ENCODE measurements at places on chromosomes 2 and 18.

GRCh38 chr2:199982126-199982843 is 26.9 kb downstream of the MAIP1 start:
- DNase-seq, result no peak

GRCh38 chr2:74952575-74952974 is 5.9 kb upstream of the POLE4 start:
- no peak for DNase-seq

- peak; percentile 82 for DNase-seq
Observed at GRCh38 chr2:165793779-165794535, at the start of gene GALNT3. TSS of gene GALNT3 (minus strand) at chr2:165794247. CDS start at chr2:165770700, 23,547 bp downstream.

DNA sequence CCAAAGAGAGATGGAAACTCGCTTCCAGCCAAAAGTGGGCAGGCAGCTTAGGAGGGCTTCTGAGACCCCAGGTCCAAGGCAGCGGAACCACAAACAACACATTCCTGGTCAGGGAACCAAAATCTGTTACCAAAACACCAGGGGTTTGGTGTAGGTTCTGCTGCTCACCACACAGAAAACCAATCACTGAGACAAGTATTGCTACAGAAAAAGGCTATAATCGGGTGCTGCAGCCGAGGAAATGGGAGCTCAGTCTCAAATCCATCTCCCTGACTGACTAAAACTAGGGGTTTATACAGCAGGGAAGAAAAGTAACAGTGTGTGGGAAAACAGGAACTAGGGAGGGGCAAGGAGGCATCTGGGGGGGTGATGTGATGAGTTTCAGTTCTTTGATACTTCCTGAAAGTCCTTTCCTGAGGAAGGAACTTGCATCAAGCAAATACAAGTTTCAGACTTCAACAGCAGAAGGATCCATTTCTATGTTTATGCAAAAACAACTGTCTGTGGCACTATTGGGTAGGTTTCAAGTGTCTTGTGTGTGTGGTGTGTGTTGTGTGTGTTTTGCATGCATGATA is 108.0 kb downstream of the FAM168B start:
- no peak for DNase-seq

DNA sequence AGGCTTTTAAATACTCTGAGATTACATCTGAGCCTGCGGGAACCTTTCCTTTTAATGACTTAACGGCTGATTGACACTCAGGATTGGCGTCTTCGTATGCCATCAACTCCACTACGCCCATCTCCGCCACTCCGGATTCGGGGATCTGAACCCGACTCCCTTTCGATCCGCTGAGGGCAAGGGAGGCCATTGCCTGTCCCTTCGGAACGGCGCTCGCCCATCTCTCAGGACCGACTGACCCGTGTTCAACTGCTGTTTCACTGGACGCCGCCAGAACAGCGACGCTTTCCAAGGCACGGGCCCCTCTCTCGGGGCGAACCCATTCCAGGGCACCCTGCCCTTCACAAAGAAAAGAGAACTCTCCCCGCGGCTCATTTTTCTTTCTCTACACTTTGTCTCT is 90.4 kb downstream of the PID1 start:
- no peak for DNase-seq

DNA sequence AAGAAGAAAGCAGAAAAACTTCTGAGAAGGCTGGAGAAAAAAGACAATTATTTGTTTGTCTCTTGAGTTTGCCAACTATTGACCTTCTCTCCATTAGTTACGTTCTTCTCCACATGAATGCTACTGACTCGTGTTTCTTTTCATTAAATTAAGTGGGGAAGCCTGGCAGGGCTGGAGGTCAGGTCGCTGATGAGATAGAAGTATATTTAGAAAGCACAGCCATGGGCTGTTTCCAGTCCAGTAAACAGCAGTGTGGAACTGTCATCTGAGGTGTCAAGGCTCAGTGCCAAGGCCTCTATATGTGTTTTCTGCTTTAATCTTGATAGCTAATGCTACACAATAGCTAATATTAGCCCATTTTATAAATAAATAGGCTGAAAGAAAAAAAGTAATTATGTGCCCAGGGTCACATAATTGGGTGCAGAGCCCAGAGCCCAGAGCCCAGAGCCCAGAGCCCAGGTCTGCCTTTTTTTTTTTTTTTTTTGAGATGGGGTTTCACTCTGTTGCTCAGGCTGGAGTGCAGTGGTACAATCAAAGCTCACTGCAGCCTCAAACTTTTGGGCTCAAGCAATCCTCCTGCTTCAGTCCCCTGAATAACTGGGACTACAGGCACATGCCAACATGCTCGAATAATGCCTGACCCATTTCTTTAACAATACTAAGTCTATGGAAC is 6.3 kb downstream of the MSGN1 start:
- DNase-seq, result no peak

DNA sequence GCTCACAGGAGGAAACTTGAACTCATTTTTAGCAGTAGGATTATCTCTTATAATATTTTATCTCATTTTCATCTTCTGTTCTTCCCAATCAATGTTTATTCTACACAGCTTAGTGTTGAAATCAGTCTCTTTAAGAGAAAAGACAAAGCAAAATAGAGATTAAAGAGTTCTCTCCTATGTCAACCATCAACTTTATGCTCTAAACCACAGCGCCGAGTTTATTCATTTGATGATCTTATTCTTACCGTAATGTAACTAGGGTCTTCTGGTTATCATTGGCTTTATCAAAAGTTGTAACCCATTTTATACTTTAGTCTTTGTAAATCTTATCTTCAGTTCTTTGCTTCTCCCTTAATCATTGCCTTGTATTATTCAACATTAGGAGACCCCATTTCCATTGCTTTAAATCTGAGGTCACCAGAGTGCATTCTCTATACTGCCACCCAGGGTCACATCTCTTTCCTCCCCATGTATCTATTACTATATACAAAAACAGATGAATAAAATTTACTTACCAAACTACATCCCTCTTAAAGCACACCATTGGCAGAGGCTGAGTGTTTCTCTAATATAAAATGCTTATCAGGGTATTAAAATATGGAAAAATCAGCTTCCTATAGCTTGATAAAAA is 22.8 kb upstream of the ERMN start:
- no peak for DNase-seq

DNA sequence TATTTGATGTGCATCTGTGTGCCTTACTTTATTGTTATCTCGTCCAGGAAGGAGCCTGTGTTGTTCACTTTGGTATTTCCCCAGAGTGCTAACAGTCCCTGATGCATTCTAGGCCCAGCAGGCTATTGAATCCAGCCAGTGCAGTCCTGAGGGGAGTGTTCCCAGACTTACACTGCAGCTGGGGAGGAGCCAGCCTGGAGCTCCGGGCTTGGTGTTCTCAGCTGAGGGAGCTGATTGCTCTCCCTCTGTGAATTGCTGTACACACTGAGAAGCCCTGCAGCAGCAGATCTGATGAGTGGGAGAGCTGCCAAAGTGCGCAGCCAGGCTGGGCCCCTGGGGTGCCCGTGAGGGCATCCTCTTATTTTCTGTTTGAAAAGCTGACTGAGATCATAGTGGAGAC is 159.2 kb downstream of the GALNT3 start:
- no peak for DNase-seq

DNA sequence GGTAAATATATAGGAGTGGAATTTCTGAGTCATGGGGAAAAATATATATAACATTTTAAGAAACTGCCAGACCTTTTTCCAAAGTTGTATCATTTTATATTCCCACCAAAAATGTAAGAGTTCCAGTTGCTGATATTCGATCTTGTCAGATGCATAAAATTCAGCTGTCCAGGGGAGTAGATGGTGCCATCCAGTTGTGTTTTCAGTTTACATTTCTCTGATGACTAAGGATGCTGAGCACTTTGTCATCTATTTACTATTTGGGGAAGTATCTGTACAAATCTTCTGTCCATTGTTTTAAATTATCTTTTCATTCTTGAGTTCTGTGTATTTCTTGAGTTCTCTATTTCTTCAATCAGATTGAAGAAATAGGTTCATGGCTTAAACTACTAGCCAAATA is 126.1 kb downstream of the RTN4 start:
- no peak for DNase-seq

DNA sequence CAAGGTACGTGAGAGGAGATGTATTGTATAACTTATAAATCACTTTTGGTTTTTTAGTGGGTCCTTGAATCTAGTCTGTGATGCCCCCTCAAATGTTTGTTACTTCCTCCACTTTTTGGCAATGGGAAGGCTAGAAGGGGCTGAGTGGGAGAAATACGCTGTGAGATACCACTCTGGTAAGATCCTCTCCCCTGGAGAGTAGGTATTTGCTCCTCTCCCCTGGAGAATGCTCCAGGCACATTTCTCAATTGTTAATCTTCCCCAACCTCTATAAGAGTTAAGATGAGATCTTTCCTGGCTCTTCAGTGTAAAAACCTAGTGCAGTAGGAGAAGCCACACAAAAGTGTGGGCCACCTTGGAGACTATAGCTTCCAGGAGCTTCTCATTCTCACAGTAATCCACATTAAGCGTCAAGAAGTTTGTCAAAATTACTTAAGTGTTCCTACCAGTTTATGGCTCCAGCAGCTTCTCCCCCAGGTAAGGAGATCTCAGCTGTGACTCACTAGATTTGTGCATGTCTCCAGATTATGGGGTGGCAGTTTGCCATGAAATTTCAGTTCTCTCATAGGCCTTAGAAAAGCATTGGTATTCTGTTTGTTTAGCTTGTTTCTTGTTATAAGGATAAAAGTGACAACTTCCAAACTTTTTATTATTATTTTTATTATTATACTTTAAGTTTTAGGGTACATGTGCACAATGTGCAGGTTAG is 182.6 kb downstream of the FSIP2 start:
- no peak for DNase-seq

DNA sequence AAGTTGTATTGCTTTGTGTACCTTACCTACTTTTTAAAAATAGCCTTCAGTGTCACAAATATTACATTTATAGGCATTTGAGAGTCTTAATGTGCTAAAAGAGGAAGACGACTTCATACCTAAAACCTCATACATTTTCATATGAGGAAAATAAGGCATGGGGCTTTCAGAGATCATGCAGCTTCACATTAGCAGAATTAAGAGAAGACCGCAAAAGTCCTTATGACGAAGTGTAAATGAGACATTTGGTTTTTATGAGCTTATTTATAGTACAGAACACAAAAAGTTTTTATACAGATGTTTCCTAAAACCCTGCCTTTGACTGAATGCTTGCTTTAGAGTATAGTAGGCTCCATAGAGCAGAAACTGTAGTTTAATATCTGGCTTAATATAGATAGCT is 10.1 kb upstream of the CCDC138 start:
- DNase-seq, result no peak

- DNase-seq, result peak; percentile 30
Observed at GRCh38 chr2:151410485-151410834, 758 bp downstream of the RIF1 start.

- no peak for DNase-seq
Observed at GRCh38 chr2:88614497-88615157, 12.6 kb downstream of the EIF2AK3 start.

GRCh38 chr2:224551693-224552092 is 33.5 kb downstream of the CUL3 start:
- DNase-seq, result no peak

DNA sequence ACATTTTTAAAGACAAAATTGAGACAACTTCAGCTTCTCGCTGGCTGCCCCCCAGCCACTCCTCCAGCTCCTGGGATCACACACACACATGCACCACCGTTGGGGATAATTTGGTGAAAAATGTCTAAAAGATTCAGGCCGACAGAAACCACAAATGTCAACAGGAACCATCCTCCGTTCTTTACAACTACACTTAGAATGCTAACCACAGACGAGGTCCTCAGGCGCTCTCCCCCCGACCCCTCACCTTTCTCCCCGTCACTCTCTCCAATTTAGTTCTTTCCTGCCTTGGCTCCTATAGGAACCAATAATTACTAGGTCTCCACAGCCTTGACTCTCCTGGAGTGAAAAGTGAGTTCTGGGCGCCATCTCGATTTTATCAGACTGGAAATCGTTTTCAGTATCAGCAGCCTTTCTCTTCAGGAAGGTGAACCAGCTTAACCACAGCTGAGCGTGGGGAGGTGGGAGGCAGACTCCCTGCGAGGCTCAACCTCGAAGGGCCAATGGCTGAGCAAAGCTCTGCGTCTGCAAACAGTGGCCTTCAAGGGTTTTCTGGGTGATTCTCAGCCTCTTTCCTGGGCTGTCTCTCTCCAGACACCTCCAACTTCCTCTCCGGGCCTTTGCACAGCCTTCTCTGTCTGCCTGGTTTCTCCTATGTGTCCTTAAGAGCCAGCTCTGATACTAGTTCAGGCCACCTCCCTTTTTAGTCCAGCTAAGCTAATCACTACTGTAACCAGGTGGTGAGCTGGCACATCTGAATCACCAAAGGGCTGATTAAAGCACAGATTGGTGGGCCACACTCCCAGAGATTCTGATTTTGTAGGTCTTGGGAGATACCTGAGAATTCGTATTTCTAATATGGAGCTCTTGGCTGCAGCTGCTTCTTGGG is 115.7 kb upstream of the COPS8 start:
- no peak for DNase-seq

DNA sequence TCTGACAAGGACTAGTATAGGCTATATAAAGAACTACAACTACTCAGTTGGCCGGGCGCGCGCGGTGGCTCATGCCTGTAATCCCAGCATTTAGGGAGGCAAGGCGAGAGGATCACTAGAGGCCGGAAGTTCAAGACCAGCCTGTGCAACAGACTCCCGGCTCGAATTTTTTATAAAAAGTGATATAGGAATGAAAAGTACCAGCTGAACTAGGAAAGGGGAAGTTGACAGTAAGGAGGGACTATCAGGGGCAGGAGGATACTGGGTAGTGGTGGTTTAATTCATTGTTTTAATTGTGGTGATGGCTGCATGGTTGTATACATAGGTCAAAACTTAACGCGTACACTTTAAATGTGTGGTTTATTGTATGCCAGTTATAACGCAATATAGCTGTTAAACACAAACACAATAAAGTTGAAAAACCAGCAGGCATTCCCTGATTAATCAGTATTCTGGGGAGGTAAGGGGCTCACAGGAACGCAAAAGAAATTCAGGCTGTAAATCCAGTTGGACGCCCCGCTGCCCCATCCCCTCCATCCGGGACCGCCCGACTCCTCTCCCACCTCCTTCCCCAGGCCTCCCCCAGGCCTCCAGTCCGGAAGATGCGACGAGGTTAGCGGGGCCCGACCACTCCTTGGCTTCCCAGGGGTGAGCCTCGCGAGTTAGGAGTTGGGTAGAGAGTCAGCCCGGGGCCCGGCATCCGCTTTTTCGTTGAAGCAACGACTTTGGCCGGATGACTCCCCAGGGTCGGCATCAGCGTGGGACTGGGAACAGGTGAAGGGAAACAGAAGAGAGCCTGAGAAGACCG is 746 bp upstream of the POLR1B start:
- peak; percentile 77 for DNase-seq

GRCh38 chr2:2683606-2684224 is 352.6 kb upstream of the MYT1L start:
- no peak for DNase-seq

GRCh38 chr2:30679426-30680088 is 127.7 kb downstream of the CAPN13 start:
- no peak for DNase-seq

- DNase-seq, result no peak
Observed at GRCh38 chr18:32763293-32763692, 9.5 kb downstream of the KLHL14 start.

DNA sequence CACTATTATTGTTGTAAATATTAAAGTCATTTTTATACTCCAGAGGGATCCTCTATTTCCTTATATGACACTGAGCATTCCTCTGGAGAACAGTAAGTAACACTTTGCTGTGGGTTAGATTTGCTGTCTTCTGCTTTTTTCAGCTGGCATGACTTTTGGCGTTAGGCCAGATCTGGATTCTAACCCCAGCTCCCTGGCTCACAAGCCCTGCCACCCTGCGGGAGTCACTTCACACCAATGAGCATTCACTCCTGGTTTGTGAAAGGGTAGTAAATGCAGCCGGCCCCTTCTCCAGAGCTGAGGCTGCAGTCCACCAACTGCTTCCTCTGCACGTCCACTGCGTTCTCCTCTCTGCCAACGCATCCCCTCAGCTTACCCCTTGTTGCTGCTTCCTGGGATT is 373.8 kb upstream of the RAB6C start:
- DNase-seq, result no peak

GRCh38 chr18:58505181-58505580 is 123.7 kb downstream of the ALPK2 start:
- no peak for DNase-seq
